ENCODE measurements at places on chromosomes 4 and X. TPM values are rescaled to one million over a fixed set of nuclear protein-coding genes. Genes with fewer than 3 reads are reported as not detected.

Gene RBM47
- total RNA-seq: 6.3 TPM

Gene ERCC6L
- 0.91 TPM for total RNA-seq

Gene VEGFC
- total RNA-seq: not detected

- H3K4me1 ChIP-seq: no peaks in the 10 kb centered on the region
- H3K36me3 ChIP-seq: no peaks in the 10 kb centered on the region
- peaks cover 2% of the 10 kb centered on the region for H3K27me3 ChIP-seq
- no peak overlapping the region for H3K27ac ChIP-seq
- H3K4me3 ChIP-seq: no peak overlapping the region
Observed at GRCh38 chr4:26248647-26249046, 72.2 kb upstream of the RBPJ start.

DNA sequence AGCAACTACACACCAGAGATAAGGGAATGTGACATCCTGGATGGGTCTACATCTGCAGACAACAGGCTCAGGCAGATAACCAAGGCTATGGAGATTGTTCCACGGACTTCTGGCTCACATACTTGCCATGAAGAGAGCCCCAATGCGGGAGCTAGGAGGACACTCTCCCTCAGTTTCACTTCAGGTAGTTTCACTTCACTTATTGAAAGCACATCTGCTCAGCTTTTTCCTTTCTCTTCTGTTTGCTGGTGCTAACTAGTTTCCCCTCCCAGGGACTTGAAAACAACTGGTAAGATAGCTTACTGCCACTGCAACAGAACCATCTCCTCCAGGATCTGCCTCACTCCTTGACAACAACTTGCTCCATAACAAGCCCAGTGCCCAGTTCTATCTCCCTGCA, 1.4 kb upstream of the CT47C1 start:
- no peaks in the 10 kb centered on the region for H3K27me3 ChIP-seq
- no peak for DNase-seq
- H3K4me3 ChIP-seq: peak overlapping the region; percentile 36

GRCh38 chr4:153523941-153524386, 57.8 kb downstream of the TMEM131L start:
- peaks cover 51% of the 10 kb centered on the region for H3K36me3 ChIP-seq
- peaks cover 99% of the 10 kb centered on the region for H3K4me1 ChIP-seq
- H3K4me3 ChIP-seq: peak overlapping the region; percentile 71
- no peaks in the 10 kb centered on the region for H3K27me3 ChIP-seq
- peak overlapping the region; percentile 90 for H3K27ac ChIP-seq
- DNase-seq: no peak

DNA sequence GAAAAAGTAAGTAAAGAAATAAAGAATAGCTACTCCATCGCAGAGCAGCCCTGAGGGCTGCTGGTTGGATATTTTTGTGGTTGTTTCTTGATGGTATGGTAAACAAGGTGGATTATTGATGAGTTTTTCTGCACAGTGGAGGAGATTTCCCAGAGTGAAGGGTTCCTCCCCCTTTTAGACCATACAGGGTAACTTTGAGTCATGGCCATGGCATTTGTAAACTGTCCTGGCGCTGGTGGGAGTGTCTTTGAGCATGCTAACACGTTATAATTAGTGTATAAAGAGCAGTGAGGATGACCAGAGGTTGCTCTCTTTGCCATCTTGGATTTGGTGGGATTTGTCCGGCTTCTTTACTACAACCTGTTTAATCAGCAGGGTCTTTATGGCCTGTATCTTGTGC, 128.2 kb downstream of the ASMT start:
- H3K27me3 ChIP-seq: no peaks in the 10 kb centered on the region
- no peak for DNase-seq
- H3K36me3 ChIP-seq: peaks cover 31% of the 10 kb centered on the region
- no peaks in the 10 kb centered on the region for H3K4me1 ChIP-seq
- H3K4me3 ChIP-seq: no peak overlapping the region

DNA sequence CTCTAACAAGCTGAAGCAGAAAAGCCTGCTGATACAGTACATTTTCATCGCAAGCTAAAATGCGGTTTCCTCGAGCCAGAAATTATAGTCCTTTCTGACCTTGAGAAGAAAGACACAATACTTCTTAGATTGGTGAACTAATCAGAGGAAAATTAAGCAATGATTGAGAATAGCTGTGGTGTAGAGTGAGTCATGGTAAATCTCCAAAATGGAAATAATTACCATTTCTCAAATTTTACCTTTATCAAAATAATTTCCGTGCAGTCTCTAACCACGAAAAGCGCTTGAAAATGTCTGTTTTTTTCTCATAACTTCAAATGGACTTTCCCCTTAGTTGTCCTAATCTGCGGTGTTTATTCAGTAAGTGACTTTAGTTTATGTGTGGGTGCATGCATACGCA, 190.2 kb downstream of the CPE start:
- H3K27ac ChIP-seq: no peak overlapping the region
- H3K27me3 ChIP-seq: no peaks in the 10 kb centered on the region
- DNase-seq: no peak
- H3K36me3 ChIP-seq: no peaks in the 10 kb centered on the region
- H3K4me1 ChIP-seq: no peaks in the 10 kb centered on the region
- no peak overlapping the region for H3K4me3 ChIP-seq

DNA sequence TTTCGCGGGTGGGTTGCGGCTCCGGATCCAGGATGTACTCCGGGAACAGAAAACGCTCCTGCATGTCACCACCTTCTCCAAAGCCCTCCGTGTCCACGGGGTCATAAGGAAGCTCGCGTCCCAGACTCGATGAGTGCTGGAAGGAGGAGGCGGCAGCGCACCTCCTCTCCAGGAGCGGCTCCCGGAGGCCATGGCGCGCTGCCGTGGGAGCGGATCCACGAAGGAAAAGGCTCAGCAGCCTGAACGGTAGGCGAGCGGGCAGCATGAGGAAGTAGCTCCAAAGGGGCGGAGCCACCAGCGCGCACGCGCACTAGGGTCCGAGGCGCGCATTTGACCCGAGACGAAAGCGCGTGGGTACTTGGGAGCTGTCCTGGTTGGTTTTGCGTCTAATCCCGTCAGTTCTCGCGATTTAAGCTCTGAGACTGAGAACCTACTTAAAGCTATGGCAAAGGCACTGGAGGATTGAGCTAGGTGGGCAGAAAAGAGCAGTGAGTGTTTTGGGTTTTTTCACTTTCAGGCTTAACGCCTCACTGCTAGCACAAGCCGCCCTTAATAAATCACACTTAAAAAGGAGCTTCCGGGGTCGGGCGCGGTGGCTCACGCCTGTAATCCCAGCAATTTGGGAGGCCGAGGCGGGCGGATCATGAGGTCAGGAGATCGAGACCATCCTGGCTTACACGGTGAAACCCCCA, at the start of gene NOA1:
Gene NOA1 (minus strand): TSS at position 286 of the 692 bp plus-strand sequence. CDS start 21 bp downstream, at position 265.
- DNase-seq: peak; percentile 98
- peak within 1 kb of the TSS; percentile 99 for H3K4me3 ChIP-seq
- H3K4me1 ChIP-seq: peaks cover 70% of the 10 kb centered on the region
- no peaks in the 10 kb centered on the region for H3K27me3 ChIP-seq
- peak within 1 kb of the TSS; percentile 96 for H3K27ac ChIP-seq

Data from activated B cell treated with CpG ODN at 0.5 μM for 24 hours (primary cell).